ENCODE measurements at places on chromosomes 3 and 15.

DNA sequence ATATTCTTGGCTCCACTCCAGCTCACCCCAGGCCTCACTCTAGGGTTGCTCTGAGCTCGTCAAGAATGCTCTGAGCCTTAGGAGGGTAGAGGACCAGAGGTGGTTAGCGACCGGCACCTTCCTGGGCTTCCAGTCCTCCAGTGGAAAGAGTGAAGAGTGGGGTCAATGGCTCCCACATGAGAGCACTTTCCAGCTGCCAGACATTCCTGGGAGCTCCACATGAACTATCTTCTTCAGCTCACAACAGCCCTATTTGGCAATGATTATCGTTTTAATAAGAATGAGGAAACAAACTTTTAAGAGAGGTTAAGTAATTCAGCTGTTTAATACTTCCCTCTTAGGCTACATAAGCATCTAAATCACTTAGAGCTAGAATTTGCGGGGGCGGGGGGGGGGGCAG lies 139.3 kb downstream of the STT3B start:
- peaks cover 15% of the 10 kb centered on the region for H3K4me1 ChIP-seq
- no peak for DNase-seq
- H3K36me3 ChIP-seq: no peaks in the 10 kb centered on the region
- H3K27me3 ChIP-seq: no peaks in the 10 kb centered on the region

DNA sequence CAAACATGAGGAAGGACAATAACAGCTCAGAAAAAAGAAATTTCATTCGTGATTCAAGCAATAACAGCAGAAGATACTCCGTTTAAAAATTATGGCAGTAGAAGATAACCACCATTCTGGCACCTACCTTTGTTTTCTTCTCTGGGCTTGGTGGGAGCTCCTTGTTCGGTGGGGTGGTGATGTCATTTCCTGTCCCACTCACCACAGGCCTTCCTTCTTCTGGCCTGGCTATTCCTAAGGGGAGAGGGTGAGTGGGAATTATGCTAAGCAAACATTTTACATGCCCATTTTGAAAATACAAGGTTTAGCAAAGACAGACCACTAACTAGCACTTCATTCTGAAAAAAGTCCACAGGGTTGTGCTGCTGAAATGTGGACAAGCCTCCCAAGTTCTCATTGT lies 74.4 kb downstream of the DHX30 start:
- H3K36me3 ChIP-seq: no peaks in the 10 kb centered on the region
- no peaks in the 10 kb centered on the region for H3K27me3 ChIP-seq
- H3K4me1 ChIP-seq: no peaks in the 10 kb centered on the region

DNA sequence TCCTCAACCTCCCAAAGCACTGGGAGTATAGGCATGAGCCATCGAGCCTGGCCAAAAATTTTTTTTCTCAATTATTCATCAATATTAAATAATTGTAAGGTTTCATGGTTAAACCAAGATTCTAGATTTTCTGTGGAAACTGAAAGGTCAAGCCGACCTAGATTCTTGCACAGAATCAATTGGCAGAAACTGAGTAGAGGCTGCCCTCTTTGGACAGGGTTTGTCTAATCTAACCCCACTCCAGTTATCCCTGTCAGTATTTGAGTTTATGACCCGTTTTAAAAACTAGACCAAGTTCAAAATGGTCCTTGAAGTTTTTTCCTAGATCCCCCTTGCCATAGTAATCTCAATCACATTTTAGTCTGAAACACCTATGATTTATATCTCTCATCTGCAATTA lies 8.6 kb upstream of the ADAM10 start:
- no peak overlapping the region for H3K4me3 ChIP-seq
- no peaks in the 10 kb centered on the region for H3K4me1 ChIP-seq
- H3K36me3 ChIP-seq: no peaks in the 10 kb centered on the region
- H3K27ac ChIP-seq: no peak overlapping the region
- DNase-seq: no peak

DNA sequence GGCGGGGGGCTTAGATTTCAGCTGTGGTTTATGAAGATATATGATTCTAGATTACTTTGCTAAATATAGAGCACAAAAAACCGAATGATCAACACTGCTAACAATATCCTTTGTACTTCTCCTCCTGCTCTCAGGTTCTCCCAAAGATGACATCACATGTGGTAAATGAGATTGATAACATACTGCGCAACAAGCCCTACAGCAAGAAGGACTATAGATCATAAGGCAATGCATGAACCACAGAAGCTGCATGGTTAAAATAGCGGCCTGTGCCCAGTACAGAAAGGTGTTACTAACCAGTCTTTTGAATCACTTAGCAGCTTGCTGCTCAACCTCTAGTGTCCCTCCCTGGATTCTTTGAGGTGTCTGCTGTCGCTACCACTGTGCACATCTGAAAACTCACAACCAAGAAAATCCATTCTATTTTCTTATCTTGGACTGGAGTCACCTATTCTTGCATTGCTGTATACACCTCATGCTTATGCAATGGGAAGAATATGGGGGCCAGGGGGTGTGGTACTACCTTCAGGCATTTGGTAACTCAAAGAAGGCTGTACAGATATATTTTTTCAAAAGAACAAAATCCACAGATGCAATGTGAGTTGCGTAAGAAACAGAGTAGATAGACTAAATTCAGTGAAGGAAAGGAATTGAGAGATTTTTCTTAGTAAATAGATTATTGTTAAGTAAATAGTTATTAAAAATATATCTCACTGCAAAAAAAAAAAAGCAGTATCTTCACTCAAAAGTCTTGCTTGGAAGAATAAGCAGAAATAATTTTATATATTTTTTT lies 18.2 kb downstream of the SSR3 start:
- no peak for DNase-seq
- H3K27me3 ChIP-seq: no peaks in the 10 kb centered on the region
- no peak overlapping the region for H3K4me3 ChIP-seq

DNA sequence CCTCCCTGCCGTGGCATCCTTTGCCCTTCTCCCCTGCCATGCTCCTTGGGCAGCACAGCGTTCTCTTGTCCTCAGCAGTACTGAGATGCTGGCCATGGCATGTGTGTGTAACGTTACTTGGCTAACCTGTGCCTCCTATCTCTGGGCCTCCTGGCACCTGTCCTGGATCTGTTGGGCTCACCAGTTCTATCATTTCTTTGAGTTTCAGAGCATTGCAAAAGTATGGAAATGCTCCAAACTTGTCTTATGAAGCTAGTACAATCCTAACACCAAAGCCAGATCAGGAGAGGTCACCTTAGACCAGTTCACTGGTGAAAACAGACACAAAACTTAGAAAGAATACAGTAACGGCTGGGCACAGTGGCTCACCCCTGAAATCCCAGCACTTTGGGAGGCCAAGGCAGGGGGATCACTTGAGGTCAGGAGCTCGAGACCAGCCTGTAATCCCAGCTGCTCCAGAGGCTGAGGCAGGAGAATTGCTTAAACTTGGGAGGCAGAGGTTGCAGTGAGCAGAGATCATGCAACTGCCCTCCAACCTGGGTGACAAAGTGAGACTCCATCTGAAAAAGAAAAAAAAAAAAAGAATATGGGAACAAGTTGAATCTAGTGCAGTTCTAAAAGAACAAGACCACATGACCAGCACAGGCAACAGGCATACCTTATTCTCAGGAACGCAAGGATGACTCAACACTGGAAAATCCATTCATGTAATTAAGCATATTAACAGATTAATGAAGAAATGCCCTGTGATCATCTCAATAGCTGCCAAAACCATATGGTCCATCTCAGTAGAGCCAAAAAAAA lies 62.4 kb upstream of the TRPM1 start:
- no peaks in the 10 kb centered on the region for H3K4me1 ChIP-seq
- H3K27me3 ChIP-seq: peaks cover 47% of the 10 kb centered on the region
- no peak overlapping the region for H3K27ac ChIP-seq
- no peak for DNase-seq

DNA sequence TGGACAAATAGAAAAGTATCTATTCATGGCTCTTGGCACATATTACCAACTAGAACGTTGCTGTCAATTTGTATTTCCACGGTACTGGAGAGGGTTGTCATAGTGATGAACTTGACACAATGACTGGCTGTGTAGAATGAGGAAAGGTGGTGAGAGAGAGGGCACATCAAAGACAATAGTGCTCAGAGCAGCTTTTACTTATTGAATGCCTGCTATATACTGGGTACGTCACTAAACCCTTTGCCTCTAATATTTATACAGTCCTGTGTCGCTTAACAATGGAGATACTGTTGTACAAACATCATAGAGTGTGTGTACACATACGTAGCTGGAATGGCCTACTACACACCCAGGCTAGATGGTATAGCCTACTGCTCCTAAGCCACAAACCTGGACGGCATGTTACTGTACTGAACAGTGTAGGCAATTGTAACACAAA lies 8.3 kb downstream of the TMPRSS7 start:
- no peak overlapping the region for H3K4me3 ChIP-seq
- no peaks in the 10 kb centered on the region for H3K4me1 ChIP-seq
- no peaks in the 10 kb centered on the region for H3K27me3 ChIP-seq
- no peaks in the 10 kb centered on the region for H3K36me3 ChIP-seq

DNA sequence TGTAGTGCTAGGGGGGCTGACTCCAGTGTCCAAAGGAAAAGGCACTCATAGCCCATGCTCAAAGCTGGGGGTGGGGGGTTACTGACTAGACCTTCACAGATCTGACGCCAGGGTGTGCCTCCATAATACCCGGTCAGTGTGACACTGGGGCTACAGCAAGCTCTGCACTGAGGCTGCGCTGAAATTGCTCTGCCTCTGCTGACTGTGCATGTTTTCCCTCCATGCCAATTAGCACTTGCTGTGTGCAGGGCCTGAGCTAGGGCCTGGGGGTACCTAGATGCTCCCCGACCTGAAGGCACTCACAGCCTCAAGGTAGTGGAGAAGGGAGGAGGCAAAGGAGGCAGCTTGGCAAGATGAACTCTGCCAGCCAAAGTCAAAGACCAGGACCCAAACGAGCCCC lies 5.2 kb downstream of the CAMKV start:
- H3K4me1 ChIP-seq: no peaks in the 10 kb centered on the region
- no peak overlapping the region for H3K27ac ChIP-seq
- peaks cover 52% of the 10 kb centered on the region for H3K27me3 ChIP-seq
- no peak for DNase-seq

GRCh38 chr3:37068031-37068430 lies 74.7 kb downstream of the MLH1 start:
- no peak for DNase-seq
- H3K4me1 ChIP-seq: no peaks in the 10 kb centered on the region
- H3K27ac ChIP-seq: no peak overlapping the region
- no peaks in the 10 kb centered on the region for H3K27me3 ChIP-seq

- peaks cover 12% of the 10 kb centered on the region for H3K4me1 ChIP-seq
- DNase-seq: no peak
- no peak overlapping the region for H3K4me3 ChIP-seq
- H3K27ac ChIP-seq: no peak overlapping the region
- H3K27me3 ChIP-seq: no peaks in the 10 kb centered on the region
Observed at GRCh38 chr3:69879051-69879450, 120.5 kb upstream of the SAMMSON start.

- H3K4me1 ChIP-seq: no peaks in the 10 kb centered on the region
- no peak overlapping the region for H3K4me3 ChIP-seq
- H3K27me3 ChIP-seq: no peaks in the 10 kb centered on the region
- no peak for DNase-seq
- H3K27ac ChIP-seq: no peak overlapping the region
- H3K36me3 ChIP-seq: no peaks in the 10 kb centered on the region
Observed at GRCh38 chr3:112365035-112365434, 32.1 kb downstream of the CD200 start.

DNA sequence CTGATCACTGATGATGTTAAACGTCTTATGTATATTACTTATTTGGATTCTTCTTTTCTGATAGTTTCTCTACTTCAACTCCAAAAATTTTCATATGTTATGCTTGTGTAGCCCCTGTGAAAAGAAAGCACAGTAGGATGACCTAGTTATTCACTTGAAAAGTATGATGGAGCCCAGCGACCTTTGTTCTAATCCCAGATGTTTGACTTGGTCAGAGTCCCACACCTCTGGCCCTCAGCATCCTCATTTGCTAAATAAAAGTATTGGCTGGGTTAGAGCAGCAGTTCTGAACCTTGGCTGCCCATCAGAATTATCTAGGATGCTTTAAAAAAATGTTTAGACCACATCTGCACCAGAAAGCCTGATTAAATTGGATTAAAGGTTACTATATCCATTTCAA lies 173.7 kb downstream of the ATG7 start:
- H3K27ac ChIP-seq: no peak overlapping the region
- H3K4me1 ChIP-seq: no peaks in the 10 kb centered on the region
- no peak for DNase-seq

GRCh38 chr15:46815765-46816164 lies 901.5 kb upstream of the SEMA6D start:
- DNase-seq: no peak
- H3K4me1 ChIP-seq: no peaks in the 10 kb centered on the region
- H3K27ac ChIP-seq: no peak overlapping the region
- H3K27me3 ChIP-seq: no peaks in the 10 kb centered on the region

GRCh38 chr15:52262364-52262763 lies 33.2 kb downstream of the MYO5C start:
- H3K4me3 ChIP-seq: 0 out of 2 replicates have a peak overlapping the region, but pooled peaks have one; percentile 17
- DNase-seq: no peak
- no peaks in the 10 kb centered on the region for H3K27me3 ChIP-seq
- peak overlapping the region; percentile 95 for H3K27ac ChIP-seq
- peaks cover 3% of the 10 kb centered on the region for H3K36me3 ChIP-seq
- H3K4me1 ChIP-seq: peaks cover 26% of the 10 kb centered on the region

DNA sequence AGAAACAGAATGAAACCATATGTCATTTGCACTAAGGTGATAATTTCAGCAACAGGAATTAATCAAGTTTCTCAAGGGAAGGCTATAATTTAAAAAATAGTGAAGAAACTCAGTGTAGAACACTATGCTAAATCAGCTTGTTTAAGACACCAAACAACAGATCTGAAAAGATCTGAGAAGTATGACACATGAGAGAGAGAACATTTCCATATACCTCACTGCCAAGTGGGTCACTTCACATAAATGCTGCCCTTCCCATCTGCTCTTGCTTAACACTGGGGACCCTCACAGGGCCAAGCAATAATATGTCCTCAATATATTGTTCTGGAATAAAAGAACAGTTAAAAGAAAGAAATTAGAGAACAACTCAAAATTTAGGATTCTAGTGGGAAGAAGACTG lies 45.6 kb upstream of the CHMP2B start:
- DNase-seq: no peak
- H3K4me1 ChIP-seq: peaks cover under 1% of the 10 kb centered on the region
- H3K36me3 ChIP-seq: no peaks in the 10 kb centered on the region
- no peak overlapping the region for H3K27ac ChIP-seq
- H3K4me3 ChIP-seq: no peak overlapping the region

GRCh38 chr3:128338536-128339330 lies 128.0 kb downstream of the DNAJB8 start:
- H3K4me1 ChIP-seq: peaks cover 34% of the 10 kb centered on the region
- H3K27me3 ChIP-seq: no peaks in the 10 kb centered on the region
- H3K36me3 ChIP-seq: no peaks in the 10 kb centered on the region
- peak; percentile 27 for DNase-seq
- H3K4me3 ChIP-seq: no peak overlapping the region
- no peak overlapping the region for H3K27ac ChIP-seq

GRCh38 chr3:138227650-138228049 lies 40.5 kb downstream of the ARMC8 start:
- DNase-seq: no peak
- H3K27ac ChIP-seq: no peak overlapping the region
- H3K27me3 ChIP-seq: no peaks in the 10 kb centered on the region
- H3K36me3 ChIP-seq: peaks cover 16% of the 10 kb centered on the region
- no peak overlapping the region for H3K4me3 ChIP-seq

GRCh38 chr3:147417551-147418295 lies 8.6 kb downstream of the ZIC1 start:
- H3K27ac ChIP-seq: no peak overlapping the region
- no peaks in the 10 kb centered on the region for H3K27me3 ChIP-seq
- no peak overlapping the region for H3K4me3 ChIP-seq
- no peaks in the 10 kb centered on the region for H3K4me1 ChIP-seq

- DNase-seq: no peak
- no peak overlapping the region for H3K4me3 ChIP-seq
- no peaks in the 10 kb centered on the region for H3K36me3 ChIP-seq
- H3K27ac ChIP-seq: no peak overlapping the region
- H3K27me3 ChIP-seq: no peaks in the 10 kb centered on the region
Observed at GRCh38 chr15:62488387-62488786, 323.3 kb upstream of the C2CD4B start.
